ENCODE measurements at places on chromosomes 1 and 21. TPM values are rescaled to one million over a fixed set of nuclear protein-coding genes. Genes with fewer than 3 reads are reported as not detected.

Gene MECR
- 39.6 TPM for total RNA-seq

Gene EDARADD
- total RNA-seq = 2.4 TPM

Gene KRTAP7-1
- total RNA-seq = not detected

Gene MPL
- total RNA-seq = not detected

Gene CLCA4
- not detected for total RNA-seq

Gene LCE1F
- not detected for total RNA-seq

Gene ZNF124
- total RNA-seq = 7.8 TPM

Gene MR1
- total RNA-seq = 1.1 TPM

Gene CELA3B
- total RNA-seq = not detected
